ENCODE measurements at places on chromosomes 7 and 10.

- DNase-seq: peak; percentile 76
These were observed 2.0 kb upstream of the HEPACAM2 start for GRCh38 chr7:93228302-93228701.

DNA sequence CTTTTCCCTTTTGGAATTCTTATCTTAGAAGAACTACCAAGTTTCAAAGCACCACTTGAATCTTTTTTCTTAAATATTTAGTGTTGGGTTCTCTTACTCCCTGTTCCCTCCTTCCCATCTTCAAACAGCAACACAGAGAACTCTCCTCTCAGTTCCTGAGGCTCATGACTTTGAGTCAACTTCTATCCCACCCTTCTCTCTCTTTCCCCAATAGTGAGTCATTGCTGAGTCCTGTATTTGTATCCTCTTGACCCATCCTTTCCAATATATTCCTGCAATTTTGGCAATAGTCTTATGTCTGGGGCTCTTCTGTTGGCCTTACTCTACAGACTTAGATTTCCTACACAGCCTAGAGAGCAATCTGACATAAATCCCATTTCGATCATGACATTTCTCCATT lies 20.8 kb upstream of the JCAD start:
- DNase-seq: no peak

- peak; percentile 87 for DNase-seq
These were observed at the start of gene MINPP1 for GRCh38 chr10:87504640-87505365. MINPP1 (plus strand) TSS chr10:87504893; CDS start chr10:87504916, 23 bp downstream.

- no peak for DNase-seq
These were observed 13.9 kb downstream of the HNRNPA2B1 start for GRCh38 chr7:26186364-26187311.

DNA sequence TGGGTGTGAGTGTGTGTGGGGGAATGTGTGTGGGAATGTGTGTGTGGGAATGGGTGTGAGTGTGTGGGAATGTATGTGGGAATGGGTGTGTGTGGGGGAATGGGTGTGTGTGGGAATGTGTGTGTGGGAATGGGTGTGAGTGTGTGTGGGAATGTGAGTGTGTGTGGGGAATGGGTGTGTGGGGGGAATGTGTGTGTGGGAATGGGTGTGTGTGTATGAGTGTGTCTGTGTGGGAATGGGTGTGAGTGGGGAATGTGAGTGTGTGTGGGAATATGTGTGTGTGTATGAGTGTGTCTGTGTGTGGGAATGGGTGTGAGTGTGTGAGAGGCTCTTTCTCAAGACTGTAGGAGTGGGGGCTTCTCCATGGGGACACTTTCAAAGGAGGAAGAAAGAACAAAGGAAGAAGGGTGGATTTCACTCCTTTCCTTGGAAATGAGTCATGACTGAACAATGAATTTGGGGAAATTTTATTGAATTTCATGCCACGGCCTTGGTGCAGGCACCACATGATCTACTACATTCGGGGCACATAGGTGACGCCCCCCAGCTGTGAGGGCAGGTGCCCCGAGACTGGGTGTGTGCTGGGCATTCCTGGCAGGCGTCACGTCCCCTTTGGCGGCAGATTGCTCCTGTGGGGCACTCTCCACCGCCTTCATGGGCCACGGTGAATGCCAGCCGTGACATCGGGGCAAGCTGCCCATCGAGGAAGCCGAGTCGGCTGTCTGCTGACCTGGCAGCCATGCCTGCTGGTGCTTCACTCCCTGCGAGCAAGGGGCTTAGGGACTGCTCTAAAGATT lies 88.8 kb upstream of the INSIG1 start:
- DNase-seq: peak; percentile 47

GRCh38 chr10:71812016-71812912 lies 38.8 kb downstream of the PSAP start:
- DNase-seq: peak; percentile 51

DNA sequence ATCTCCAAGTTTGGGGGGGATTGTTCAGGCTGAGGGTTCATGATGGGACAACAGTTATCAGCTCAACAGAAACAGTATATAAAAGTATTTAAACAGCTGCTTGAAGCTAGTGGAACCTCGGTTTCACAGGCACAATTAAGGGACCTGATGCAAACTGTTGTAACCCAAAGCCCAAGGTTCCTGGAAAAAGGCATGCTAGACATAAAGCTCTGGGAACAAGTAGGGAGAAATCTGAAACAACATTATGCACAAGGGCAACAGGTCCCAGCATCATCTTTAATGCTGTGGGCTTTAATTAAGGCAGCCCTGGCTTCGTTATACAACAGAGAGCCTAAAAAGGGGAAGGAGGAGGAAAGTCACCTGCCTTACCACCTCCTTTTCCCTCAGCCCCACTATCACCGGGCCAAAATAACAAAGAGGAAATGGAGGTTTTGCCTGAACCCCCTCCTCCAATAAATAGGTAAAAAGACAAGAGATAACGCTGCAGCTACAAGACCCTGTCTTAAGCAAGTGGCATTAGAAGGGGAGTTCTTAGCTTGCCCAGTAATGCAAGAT lies 83.2 kb upstream of the GPR22 start:
- no peak for DNase-seq

- peak; percentile 55 for DNase-seq
These were observed 220.0 kb downstream of the ARHGAP21 start for GRCh38 chr10:24503461-24504320.

- DNase-seq: no peak
These were observed 325.8 kb upstream of the ZMIZ1 start for GRCh38 chr10:78742730-78743615.

DNA sequence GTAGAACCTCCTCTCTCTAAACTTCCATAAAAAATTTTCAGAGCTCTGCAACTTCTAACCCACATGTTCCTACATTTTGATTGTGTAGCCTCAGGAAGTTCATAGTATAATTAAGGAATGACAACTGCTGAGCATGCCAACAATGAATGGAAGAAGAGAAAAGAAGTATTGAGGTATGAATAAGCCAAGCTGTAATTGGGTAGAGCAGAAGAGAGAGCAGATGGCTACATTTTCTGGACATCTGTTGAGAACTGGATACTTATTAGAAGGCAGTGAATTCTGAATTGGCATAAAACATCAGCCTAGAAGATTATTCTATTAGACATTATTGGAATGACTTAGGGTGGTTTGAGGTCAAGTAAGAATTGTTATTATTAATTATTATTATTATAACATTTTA lies 728.3 kb upstream of the PHF14 start:
- no peak for DNase-seq

GRCh38 chr10:26436848-26437247 lies 1.3 kb upstream of the APBB1IP start:
- no peak for DNase-seq

- peak; percentile 54 for DNase-seq
These were observed 896 bp upstream of the GNG11 start for GRCh38 chr7:93920496-93921182.

DNA sequence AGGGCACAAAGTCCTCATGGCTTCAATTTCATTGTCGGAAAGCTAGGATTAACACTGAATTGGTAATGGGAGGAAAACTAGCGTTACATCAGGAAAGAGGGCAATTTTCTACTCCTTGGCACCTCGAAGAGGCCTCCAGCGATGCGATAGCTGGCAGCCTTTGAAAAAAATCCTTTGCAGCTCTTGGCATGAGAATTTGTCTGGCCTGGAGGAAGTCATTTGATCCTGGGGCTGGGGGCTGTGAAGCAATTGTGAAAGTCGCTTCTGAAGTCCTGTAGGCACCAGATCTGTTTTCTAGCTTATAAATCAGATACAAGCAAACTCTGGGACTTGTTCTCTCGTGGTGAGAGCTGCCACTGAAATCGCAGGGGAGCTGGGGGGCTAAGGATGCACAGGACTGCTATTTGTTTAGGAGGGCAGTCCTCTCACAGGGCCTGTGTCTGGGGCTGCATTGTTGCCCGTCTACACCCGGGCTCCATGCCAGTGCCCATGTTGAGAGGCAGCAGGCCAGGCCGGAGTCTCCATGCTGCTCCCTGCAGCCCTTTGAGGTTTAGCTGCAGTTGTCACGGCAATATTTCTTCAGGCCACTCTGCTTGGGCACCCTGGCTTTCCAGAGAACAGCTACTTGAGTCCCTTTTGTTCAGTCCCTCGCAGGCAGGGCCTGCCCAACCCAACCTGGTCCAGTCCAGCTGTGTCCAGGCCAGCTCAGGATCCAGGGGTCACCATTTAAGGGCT lies 206.8 kb upstream of the LYZL1 start:
- DNase-seq: peak; percentile 11

DNA sequence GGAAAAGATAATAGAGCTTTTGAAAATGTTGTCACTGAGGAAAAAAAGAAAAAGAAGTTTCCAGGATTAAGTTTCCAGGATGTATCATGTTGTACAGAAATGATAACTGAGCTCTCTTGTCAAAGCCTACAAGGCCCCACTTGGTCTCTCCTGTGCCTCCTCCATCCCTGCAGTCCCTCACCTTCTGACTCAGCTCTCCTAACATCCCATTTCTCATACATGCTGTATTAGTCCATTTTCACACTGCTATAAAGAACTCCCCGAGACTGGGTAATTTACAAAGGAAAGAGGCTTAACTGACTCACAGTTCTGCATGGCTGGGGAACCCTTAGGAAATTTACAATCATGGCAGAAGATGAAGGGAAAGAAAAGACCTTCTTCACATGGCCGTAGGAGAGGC lies 3.8 kb upstream of the DGKI start:
- no peak for DNase-seq

DNA sequence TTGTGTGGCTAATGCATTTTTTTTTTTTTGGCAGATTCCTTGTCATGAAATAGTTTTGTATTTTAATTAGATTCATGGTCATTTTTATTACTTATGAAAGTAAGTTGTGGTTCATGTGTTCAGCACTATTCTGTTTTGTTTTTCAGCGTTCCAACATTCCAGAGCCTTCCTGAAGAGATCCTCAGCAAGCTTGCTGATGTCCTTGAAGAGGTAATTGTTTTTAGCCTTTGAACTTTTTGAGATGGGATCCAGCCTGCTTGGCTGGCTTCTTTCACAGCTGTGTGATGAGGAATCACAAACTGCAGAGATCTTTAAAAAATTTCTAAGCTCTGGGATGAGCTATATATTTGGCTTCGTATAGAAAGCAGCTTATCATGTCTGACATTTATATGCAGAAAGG lies 208.0 kb upstream of the CSTF2T start:
- no peak for DNase-seq

GRCh38 chr10:84497978-84498377 lies 169.6 kb downstream of the CCSER2 start:
- no peak for DNase-seq

DNA sequence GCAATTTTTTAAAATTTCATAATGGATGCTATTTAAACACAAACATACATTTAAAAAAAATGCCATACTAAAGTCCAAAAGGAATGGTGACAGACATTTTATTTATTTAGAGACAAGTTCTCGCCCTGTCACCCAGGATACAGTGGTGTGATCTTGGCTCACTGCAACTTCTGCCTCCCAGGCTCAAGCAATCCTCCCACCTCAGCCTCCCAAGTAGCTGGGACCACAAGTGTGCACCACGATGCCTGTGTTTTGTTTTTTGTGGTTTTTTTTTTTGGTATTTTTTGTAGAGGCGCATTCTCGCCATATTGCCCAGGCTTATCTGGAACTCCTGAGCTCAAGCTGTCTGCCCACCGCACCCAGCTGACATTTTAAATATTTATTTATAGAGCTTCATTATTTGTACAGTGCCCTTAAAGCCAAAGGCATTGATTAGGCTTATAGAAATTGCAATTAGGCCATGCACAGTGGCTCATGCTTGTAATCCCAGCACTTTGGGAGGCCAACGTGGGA lies 703.5 kb downstream of the AUTS2 start:
- DNase-seq: no peak

- no peak for DNase-seq
These were observed 438.1 kb downstream of the MDFIC start for GRCh38 chr7:115359955-115360354.

- DNase-seq: no peak
These were observed 980 bp upstream of the SH2B2 start for GRCh38 chr7:102285540-102286236.

DNA sequence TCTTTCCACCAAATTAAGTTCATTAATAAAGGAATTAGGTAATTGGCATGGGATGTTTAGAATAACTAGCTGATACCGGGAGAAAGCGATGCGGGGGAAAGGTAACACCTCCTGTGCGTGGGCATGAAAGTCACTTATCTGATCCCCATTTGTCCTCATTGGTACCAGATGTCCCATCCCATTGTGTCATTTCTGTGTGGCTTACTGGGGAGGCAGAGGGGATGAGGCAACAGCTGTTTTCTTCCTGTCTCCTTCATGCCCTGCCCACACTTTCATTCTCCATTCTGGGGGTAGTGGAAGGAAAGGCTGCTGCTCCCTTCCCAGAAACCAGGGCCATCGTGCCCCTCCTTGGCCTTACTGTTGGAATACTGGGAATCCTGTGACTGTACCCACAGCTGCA lies 27.1 kb downstream of the EEPD1 start:
- peak; percentile 75 for DNase-seq

GRCh38 chr10:78336402-78336791 lies 302.7 kb downstream of the RPS24 start:
- DNase-seq: peak; percentile 70

- DNase-seq: peak; percentile 46
These were observed 50.0 kb downstream of the SRI start for GRCh38 chr7:88169717-88170320.

- no peak for DNase-seq
These were observed 4.4 kb upstream of the CUZD1 start for GRCh38 chr10:122849900-122850605.

DNA sequence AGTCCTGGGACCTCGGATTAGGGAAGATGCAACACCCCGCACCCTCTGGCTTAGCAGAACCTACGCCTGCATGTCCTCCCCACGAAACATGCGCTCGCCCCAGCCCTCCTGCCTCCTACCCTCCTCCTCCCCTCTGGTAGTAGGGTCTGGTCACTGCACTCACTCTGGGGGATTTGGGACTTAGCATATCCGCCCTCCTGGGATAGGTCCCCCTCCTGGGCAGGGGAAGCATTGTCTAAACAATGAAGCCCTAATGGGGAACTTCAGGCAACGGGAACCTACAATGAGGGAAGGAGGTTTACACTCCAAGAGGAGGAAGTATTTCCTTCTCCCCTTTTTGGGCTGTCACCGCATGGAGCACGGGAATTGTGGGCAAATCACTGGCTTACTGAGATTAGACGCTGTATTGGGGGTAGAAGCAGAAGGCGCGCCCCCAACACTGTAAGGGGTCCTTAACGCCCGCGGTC lies 892 bp downstream of the CRHR2 start:
- no peak for DNase-seq

DNA sequence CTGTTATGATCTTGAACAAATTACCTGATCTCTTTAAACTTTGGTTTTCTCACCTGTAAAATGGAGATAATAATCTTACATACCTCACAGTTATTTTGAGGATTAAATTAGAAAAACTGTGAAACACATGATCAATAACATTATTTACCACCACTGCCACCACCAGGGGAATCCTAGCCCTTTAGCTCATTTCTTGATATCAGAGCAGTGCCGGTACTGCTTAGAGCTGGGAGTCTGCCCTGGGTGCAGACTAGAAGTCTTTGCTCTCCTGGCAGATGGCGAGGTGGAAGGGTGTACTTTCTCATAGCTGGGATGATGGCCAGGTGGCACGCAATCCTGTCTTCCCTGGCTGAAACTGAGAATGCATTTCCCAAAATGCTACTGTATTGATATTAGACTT lies 12.7 kb upstream of the EFCAB10 start:
- no peak for DNase-seq

GRCh38 chr10:75211007-75211691 lies 553 bp downstream of the VDAC2 start:
- DNase-seq: peak; percentile 66

GRCh38 chr10:130721971-130722370 lies 585.8 kb downstream of the GLRX3 start:
- no peak for DNase-seq

All from myocyte (in vitro differentiated cells).